Glutamatergic neuron (in vitro differentiated cells): ENCODE measurements at places on chromosomes 3 and 15. TPM values are rescaled to one million over a fixed set of nuclear protein-coding genes. Genes with fewer than 3 reads are reported as not detected.

SAMMSON gene
- total RNA-seq, result not detected

DNA sequence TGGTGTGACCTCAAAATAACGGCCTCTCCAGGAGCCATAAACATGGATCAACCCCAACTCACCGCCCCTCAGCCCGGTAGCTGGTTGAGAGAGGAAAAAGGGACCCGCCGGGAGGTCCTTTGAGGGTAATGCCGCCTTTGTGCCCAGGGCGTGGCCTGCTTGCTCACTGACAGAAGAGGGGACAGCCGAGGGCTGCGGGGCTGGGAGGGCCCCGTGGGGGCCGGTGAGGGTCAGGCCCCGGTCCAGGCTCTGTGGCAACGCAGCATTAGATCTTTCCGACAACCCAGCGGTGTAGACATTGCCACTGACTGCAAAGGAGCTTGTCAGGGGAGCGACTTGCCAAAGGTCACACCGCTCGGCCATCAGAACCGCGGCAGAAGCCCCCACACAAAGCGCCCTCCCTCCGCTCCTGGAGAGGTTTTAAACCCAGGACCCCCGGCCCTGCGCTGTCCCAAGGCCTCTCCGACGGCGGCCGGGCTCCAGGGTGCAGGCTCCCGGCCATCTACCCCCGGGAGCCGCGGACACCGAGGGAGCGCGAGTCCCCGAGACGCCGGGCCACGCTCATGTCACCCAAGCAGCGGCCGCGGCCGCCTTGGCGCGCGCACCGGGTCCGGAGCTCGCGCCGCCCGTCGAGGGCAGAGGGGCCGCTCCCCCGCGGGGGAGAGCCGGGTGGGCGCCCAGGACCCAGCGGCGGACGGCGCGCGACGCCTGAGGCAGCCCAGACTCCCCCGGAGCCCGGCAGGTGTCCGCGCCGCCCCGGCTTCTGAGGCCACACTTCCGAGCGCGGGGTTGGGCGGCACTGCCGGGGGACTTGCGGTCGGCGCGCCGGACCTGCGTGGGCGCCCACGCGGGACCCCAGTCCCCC, 975 bp downstream of the PCSK6 start:
- H3K27me3 ChIP-seq, result peaks cover 9% of the 10 kb centered on the region
- DNase-seq, result no peak
- H3K36me3 ChIP-seq, result peaks cover 4% of the 10 kb centered on the region
- H3K4me3 ChIP-seq, result no peak overlapping the region
- no peak overlapping the region for H3K27ac ChIP-seq

GRCh38 chr3:153927107-153927506, 194.1 kb upstream of the ARHGEF26 start:
- no peak overlapping the region for H3K27ac ChIP-seq
- DNase-seq, result no peak
- no peak overlapping the region for H3K4me3 ChIP-seq

RHOV gene
- total RNA-seq, result 1.8 TPM

- DNase-seq, result no peak
- no peak overlapping the region for H3K27ac ChIP-seq
- H3K27me3 ChIP-seq, result no peaks in the 10 kb centered on the region
- no peaks in the 10 kb centered on the region for H3K4me1 ChIP-seq
- H3K36me3 ChIP-seq, result no peaks in the 10 kb centered on the region
Observed at GRCh38 chr3:9875448-9875847, 4.6 kb downstream of the CIDEC start.

BTLA gene
- not detected for total RNA-seq

- no peak overlapping the region for H3K27ac ChIP-seq
- H3K27me3 ChIP-seq, result peaks cover 7% of the 10 kb centered on the region
- H3K36me3 ChIP-seq, result peaks cover 37% of the 10 kb centered on the region
Observed at GRCh38 chr15:31405200-31405920, 78.7 kb downstream of the KLF13 start.

- no peak overlapping the region for H3K4me3 ChIP-seq
- H3K27me3 ChIP-seq, result peaks cover 12% of the 10 kb centered on the region
- no peak overlapping the region for H3K27ac ChIP-seq
- DNase-seq, result no peak
- H3K36me3 ChIP-seq, result no peaks in the 10 kb centered on the region
Observed at GRCh38 chr3:197793247-197793646, 2.2 kb downstream of the LRCH3 start.

DNA sequence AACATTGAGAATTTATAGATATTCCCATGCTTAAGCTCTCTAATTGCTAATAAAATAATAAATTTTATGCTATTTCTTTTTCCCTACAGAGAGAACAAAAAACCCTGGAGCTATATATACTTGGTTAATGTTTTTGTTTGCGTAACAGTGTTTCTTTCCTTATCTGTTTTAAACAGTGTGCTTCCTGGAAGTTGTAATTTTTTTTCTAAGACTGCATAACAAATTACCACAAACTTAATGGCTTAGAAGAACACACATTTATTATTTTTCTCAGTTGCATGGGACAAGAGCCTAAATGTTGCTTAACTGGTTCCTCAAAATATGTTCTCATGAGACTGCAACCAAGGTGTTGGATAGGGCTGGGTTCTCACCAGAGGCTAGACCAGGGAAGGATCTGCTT, 49.7 kb upstream of the DPH6 start:
- no peak for DNase-seq
- no peak overlapping the region for H3K27ac ChIP-seq
- H3K36me3 ChIP-seq, result peaks cover 4% of the 10 kb centered on the region
- H3K27me3 ChIP-seq, result no peaks in the 10 kb centered on the region

DNA sequence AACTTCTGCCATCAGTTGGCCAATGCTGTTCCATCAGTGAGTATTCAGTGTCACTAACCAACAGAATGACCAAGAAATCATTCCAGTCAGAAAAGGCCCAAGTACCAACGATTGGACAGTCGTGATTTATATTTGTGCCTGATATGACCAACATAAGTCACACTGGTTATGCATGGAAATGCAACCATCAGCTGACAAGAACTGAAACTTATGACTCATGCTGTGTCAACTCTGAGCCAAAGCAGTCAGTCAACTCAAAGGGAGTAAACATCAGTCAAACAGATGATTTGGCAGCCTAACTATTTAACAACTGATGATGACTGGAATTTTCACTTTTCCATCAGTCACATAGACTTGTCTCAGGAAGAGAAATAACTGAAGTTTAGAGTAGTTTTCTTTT, 142.4 kb downstream of the ANXA2 start:
- H3K4me1 ChIP-seq, result peaks cover 2% of the 10 kb centered on the region
- no peak overlapping the region for H3K4me3 ChIP-seq
- no peak for DNase-seq
- H3K36me3 ChIP-seq, result no peaks in the 10 kb centered on the region
- H3K27me3 ChIP-seq, result no peaks in the 10 kb centered on the region

GRCh38 chr3:69671082-69671952, 67.9 kb upstream of the MITF start:
- H3K36me3 ChIP-seq, result no peaks in the 10 kb centered on the region
- no peaks in the 10 kb centered on the region for H3K27me3 ChIP-seq
- no peak overlapping the region for H3K27ac ChIP-seq
- no peak overlapping the region for H3K4me3 ChIP-seq
- DNase-seq, result no peak

ZNF385D gene
- total RNA-seq, result 42.9 TPM

DNA sequence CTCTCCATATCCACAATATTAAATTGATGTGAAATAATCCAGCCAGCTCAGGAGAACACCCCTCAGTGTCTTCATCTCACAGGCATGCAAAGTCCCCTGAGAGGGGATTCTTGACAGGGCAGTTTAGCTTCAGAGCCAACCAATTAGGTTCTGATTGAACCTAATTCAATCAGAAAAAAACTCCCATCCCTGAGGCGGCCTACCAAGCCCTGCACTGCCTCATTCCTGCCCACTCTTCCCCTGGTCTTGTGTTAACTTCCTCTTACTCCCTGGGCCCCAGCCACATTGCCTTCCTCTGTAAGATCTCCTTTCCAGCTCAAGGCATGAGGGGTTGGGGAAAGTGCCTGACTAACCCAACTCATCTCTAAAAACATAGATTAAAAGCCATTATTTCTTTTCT, 46.1 kb downstream of the FRMD4B start:
- H3K27me3 ChIP-seq, result no peaks in the 10 kb centered on the region
- H3K4me1 ChIP-seq, result no peaks in the 10 kb centered on the region
- H3K4me3 ChIP-seq, result no peak overlapping the region
- DNase-seq, result no peak
- no peaks in the 10 kb centered on the region for H3K36me3 ChIP-seq
- H3K27ac ChIP-seq, result no peak overlapping the region

DNA sequence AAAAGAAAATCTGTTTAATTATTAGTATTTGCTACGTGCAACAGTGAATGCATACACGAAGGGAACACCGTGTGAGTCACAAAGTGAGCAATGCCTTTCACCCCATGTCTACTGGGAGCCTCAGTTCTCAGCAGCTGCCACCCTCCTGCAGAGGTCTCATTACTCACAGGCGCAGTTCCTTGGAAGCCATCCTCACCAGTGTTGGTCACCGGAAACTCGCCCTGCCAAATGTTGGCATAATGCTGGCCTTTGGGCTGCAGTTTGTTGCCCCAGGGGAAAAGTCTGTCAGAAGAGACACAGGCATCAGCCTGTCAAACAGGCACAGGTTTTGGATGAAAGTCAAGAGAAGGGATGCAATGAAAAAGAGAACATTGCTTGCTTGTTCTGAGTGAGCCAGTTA, 50.1 kb downstream of the SUMF1 start:
- H3K4me1 ChIP-seq, result peaks cover 16% of the 10 kb centered on the region
- no peaks in the 10 kb centered on the region for H3K36me3 ChIP-seq
- DNase-seq, result peak; percentile 20
- no peak overlapping the region for H3K4me3 ChIP-seq
- no peaks in the 10 kb centered on the region for H3K27me3 ChIP-seq

ST8SIA2 gene
- total RNA-seq, result 30.4 TPM

GRCh38 chr3:46701181-46701939, at the start of gene TMIE:
Gene TMIE, plus strand, starts transcription at chr3:46701392. Its CDS starts 96 bp downstream, at chr3:46701488.
- H3K27ac ChIP-seq, result no peak within 1 kb of the TSS
- H3K36me3 ChIP-seq, result no peaks in the 10 kb centered on the region
- H3K4me3 ChIP-seq, result peak within 1 kb of the TSS; percentile 69
- no peak for DNase-seq
- H3K27me3 ChIP-seq, result peaks cover 10% of the 10 kb centered on the region

IMPG2 gene
- 2.4 TPM for total RNA-seq

GRCh38 chr15:69094124-69094921, 66.1 kb upstream of the GLCE start:
- no peak overlapping the region for H3K27ac ChIP-seq
- no peak overlapping the region for H3K4me3 ChIP-seq
- H3K27me3 ChIP-seq, result peaks cover 19% of the 10 kb centered on the region
- peaks cover 32% of the 10 kb centered on the region for H3K4me1 ChIP-seq
- no peaks in the 10 kb centered on the region for H3K36me3 ChIP-seq
- DNase-seq, result no peak

DNA sequence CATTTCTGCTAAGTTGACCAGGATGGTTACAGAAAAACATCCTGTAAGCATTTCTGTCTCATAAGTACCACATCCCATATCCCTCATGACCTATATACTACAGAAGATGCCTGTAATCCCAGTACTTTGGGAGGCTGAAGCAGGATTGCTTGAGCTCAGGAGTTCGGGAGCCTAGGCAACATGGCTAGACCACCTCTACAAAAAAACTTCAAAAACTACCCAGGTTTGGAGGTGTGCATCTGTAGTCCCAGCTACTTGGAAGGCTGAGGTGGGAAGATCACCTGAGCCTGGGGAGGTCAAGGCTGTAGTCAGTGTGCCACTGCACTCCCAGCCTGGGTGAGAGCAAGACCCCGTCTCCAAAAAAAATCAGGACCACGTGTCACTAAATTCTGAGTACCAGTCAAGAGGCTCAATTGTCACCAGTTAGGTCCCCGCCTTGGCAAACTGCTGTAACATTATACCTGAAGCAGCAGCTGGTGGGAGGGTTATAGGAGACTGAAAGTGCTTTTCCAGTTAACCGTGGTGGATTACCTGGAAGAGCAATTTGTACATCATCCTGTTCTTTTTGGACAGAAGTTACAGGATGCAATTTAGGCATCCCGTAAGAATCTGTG, 6.2 kb downstream of the RPL32 start:
- H3K4me3 ChIP-seq, result no peak overlapping the region
- no peaks in the 10 kb centered on the region for H3K27me3 ChIP-seq
- no peak overlapping the region for H3K27ac ChIP-seq
- DNase-seq, result no peak

EFCAB12 gene
- 0.61 TPM for total RNA-seq

LRRC2 gene
- total RNA-seq, result not detected

GRCh38 chr3:51874889-51875288, 512 bp downstream of the IQCF5 start:
- no peak for DNase-seq
- H3K27me3 ChIP-seq, result peaks cover 2% of the 10 kb centered on the region
- peaks cover 3% of the 10 kb centered on the region for H3K36me3 ChIP-seq
- H3K4me1 ChIP-seq, result no peaks in the 10 kb centered on the region

DNA sequence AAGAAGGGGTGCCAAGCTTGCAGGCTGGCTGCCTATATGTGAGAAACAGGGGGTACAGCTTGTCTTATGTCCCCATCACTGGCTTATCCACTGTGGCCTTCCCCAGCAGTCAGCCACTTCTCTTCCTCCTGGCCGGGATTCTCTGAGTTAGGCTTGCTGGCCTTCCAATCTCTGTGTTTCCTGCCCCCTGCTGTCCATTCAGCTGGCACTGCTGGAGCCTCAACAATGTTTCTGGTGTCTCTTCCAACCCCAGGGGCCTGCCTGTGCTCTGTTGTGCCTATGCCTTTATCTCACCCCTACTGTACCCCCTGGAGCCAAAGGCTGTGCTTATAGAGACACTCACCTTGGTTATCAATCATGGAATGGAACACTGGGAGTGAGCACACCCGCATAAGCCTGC, 36.5 kb downstream of the ANAPC13 start:
- H3K27me3 ChIP-seq, result peaks cover 6% of the 10 kb centered on the region
- no peak overlapping the region for H3K4me3 ChIP-seq
- H3K27ac ChIP-seq, result no peak overlapping the region
- no peak for DNase-seq
- H3K36me3 ChIP-seq, result peaks cover 17% of the 10 kb centered on the region
- H3K4me1 ChIP-seq, result peaks cover 5% of the 10 kb centered on the region

DNA sequence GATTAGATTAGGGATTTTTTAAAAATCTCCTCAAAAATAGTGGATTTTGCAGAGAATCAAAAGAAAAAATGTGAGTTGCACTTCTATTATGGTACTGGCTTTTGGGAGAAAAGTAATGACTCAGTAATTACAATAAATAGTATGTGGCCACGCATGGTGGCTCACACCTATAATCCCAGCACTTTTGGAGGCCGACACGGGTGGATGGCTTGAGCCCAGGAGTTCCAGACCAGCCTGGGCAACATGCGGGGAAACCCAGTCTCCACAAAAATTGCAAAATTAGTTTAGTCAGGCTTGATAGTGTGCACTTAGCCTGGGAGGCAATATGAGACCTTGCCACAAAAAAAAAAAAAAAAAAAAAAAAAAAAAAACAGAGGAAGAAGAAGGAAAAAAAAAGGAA, 1098.2 kb downstream of the ZPLD1 start:
- no peak overlapping the region for H3K4me3 ChIP-seq
- H3K27ac ChIP-seq, result no peak overlapping the region
- DNase-seq, result no peak
- peaks cover 10% of the 10 kb centered on the region for H3K27me3 ChIP-seq
- H3K4me1 ChIP-seq, result peaks cover 40% of the 10 kb centered on the region
